ENCODE measurements at places on chromosomes 4 and X.

DNA sequence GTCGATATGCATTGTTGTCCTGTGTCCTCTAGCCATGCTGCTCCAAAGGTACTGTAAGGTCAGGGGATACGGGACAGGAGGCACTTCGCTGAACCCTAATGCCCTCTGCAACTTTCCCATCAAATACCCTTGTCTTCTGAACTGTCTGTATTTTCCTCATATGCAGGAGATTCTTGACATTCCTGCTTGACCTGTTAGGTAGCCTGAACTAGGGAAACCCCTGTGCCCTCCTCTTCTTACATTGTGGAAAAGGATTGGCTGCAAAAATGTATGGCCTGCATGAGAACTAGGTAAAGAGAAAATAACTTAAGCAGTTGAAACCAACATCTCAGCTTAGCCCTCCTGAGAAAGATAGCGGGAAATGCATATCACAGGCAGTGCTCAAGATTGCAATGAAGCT is 11.4 kb downstream of the RTL8B start:
- no peak for DNase-seq

DNA sequence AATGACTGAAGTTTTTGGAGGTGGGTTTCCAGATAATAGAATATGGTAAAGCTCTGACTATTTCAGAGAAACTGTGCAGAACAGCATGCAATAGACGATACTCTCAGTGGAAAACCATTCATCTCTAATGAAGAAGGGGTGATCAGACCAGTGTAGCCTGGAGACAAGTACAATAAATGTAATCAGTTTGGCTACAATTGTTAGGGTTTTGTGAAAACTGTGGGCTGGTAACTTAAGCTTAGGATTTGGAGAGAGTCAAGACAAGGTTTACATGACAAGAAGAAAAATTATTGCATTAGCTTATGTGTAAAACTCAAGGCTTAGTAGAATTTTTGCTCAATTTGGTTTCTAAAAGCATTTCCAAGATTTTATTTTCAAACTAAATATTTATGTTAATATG is 241.5 kb upstream of the ANKRD50 start:
- DNase-seq = no peak

GRCh38 chrX:36957425-36958328 is 50.5 kb upstream of the FAM47C start:
- DNase-seq = no peak

- DNase-seq = no peak
Observed at GRCh38 chrX:129600981-129601424, 53.8 kb downstream of the APLN start.

DNA sequence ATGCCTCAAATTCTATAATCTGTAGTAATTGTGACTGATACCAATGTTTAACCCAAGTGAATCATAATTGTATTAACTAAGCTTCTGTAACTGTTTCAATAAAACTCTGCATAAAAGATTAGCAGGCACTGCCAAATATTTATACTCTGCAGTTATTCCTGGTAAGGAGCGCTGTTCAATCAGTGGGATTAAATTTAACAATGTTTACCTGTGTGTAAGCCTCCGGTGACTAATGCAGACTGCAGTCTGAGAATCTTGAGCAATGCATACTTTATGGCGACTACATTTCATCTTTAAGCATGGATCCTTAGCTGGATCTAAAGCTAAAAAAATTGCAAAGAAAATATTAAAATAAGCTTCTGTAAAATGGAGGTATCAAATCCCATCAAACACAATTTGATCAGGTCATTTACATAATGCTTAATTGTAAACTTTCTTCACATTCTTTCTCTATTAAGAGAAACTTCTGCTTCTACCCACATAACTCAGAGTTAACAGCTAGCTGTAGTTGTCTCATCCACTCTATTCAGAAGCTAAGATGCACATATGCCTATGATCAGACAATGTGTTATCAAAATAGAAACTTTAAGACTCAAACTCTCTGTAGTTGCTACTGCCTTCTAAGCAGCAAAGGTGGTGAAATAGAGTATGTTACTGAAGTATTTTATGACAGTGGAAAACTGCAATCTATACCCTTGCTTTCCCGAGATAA is 234.0 kb downstream of the SPOCK3 start:
- DNase-seq = no peak

DNA sequence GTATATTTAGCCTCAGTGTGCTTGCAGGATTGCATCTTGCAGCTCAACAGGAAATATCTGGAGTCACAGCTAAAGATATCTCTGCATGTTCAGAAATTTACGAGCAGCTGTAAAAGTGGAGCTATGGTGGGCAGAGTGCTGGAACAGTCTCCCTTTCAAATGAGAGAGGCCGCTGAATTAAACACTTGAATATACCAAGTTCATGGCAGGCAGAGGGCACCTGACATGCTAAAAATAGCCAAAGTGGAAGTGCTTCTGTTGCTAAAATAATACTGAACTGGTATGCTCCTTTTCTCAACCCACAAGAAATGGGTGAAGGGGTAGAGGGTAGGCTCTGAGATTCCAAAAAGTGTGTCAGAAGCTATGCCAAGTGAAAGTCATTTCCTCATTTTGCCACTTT is 98.1 kb downstream of the MGST2 start:
- DNase-seq = no peak

Data from stimulated activated CD4-positive, alpha-beta T cell treated with anti-CD3 and anti-CD28 coated beads, TNF-alpha, amount 100 ng/mL, for 24 hours (primary cell).